ENCODE measurements at places on chromosomes 12 and 14. TPM values are rescaled to one million over a fixed set of nuclear protein-coding genes. Genes with fewer than 3 reads are reported as not detected.

GRCh38 chr12:101166866-101167265, 43.2 kb downstream of the SLC5A8 start:
- DNase-seq, result no peak

DNA sequence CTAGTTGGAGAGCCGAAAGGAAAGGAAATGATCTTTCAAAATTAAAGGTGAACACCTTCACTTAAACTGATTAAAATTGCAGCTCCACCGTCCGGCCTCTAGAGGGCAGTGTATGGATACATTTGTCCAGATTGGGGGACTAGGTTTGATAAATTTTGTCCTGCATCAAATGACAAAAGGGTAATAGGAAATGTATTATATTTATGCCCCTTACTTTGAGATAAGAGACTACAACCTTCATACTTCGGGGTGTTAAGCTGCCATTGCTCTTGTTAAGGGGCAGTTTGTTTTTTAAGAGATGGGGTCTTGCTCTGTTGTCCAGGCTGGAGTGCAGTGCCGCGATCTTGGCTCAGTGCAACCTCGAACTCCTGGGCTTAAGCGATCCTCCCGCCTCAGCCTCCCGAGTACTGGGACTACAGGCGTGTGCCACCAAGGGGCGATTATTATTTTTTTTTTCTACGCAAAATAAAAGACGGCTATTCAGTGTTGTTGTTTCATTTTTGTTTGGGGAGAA, 818 bp upstream of the SUOX start:
- DNase-seq, result peak; percentile 40

Gene SERPINA12
- total RNA-seq, result 0.39 TPM

Gene NOXRED1
- total RNA-seq, result 0.46 TPM
